ENCODE measurements at places on chromosomes 11 and 22. TPM values are rescaled to one million over a fixed set of nuclear protein-coding genes. Genes with fewer than 3 reads are reported as not detected.

Gene LIF
- 23.1 TPM for total RNA-seq

Gene DEUP1
- total RNA-seq = not detected

Gene GRK2
- 69.3 TPM for total RNA-seq

- DNase-seq = no peak
These were observed 22.4 kb downstream of the DERL3 start for GRCh38 chr22:23816156-23816976.

Gene SAA4
- not detected for total RNA-seq

GRCh38 chr11:81007046-81007445 lies 1566.2 kb upstream of the TENM4 start:
- DNase-seq = no peak

- DNase-seq = no peak
These were observed 431.9 kb downstream of the MIAT start for GRCh38 chr22:27089264-27089663.

Gene OMP
- total RNA-seq = not detected

DNA sequence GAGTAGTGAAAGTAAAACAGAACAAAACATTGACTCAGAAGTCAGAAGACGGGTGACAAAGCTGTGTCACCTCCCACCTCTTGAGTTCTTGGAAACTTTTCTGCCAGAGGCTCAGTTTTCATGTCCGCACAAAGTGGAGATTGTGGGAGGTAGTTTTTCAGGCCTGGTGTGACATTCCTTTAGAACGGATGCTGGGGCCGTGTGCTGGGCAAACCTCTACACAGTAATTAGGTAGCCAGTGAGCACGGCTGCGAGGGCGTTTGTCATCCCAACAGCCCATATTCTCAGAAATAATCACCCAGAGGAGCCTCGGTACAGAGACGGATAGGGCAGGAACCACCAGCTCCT lies 1054.4 kb downstream of the TBC1D22A start:
- DNase-seq = no peak

GRCh38 chr11:94400839-94401772 lies at the start of gene GPR83:
TSS of gene GPR83 (minus strand) at chr11:94401419. CDS start at chr11:94401247, 172 bp downstream.
- no peak for DNase-seq

Gene CRYBB3
- total RNA-seq = not detected

Gene TECTA
- total RNA-seq = 0.32 TPM

GRCh38 chr11:115199481-115200069 lies 304.6 kb downstream of the CADM1 start:
- peak; percentile 26 for DNase-seq

Gene GPR83
- not detected for total RNA-seq

- DNase-seq = no peak
These were observed 4.2 kb upstream of the SYN3 start for GRCh38 chr22:33062361-33062760.

DNA sequence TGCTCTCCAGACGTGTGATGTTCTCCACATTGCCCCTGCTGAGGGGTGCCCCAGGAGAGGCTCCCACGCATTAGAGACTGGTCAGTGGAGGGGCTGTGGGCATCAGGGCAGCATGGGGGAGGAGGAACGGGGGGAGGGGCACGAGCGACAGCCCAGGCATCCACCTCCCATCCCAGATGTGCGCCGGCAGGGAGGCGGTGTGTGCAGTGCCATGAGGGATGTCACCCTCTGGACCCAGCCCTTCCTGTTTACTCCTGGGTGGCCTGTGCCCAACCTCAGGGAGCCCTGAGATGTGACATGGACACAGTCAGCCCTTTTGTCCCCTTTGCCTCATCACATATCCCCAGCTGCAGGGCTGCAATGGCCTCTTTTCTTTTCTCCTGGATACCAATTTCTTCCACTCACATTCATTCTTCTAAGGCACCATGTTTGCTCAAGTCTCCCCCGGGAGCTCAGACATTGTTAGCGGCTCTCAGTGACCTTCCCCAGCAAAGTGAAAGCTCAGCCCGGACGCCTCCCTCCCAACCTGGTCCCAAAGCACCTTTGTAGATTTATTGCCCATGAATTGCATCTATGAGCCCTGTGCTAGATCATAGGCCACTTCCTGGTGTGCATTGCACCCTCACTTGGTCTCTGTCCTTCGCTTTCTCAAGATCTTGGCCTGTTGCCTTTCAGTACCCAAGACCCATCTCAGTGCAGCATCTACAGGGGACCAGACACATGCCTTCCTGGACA lies 150.6 kb downstream of the CEP164 start:
- no peak for DNase-seq

DNA sequence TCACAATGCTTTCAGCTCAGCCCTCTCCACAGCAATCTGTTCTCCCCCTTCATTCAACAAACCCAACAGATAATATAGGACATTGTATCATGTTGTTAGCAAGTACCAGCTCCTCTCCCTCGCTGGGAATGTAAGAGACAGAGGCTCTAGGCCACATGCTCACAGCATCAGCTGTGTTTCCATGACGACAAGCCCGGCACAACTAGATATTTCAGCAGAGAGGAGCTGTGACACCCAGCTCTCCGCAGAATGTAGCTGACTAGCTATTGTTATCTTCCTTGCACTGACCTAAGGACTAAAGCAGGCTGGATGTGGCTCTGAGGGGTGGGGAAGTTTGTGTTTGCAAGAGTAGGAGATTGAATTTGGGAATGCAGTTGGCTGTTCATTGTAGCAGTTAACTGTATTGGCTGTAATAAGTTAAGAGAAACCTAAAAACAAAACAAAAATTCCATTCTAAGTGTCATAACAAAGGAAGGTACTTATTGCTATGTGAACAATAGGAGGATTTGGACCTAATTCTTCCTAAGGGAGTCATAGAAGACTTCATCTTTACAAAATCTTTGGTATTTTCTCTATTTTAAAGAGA lies 28.0 kb upstream of the RRAS2 start:
- peak; percentile 84 for DNase-seq

Gene CCDC157
- total RNA-seq = 2.6 TPM

Gene BEST1
- total RNA-seq = 3.5 TPM

Gene CD3G
- total RNA-seq = not detected

Gene MAPK12
- total RNA-seq = 33.8 TPM

DNA sequence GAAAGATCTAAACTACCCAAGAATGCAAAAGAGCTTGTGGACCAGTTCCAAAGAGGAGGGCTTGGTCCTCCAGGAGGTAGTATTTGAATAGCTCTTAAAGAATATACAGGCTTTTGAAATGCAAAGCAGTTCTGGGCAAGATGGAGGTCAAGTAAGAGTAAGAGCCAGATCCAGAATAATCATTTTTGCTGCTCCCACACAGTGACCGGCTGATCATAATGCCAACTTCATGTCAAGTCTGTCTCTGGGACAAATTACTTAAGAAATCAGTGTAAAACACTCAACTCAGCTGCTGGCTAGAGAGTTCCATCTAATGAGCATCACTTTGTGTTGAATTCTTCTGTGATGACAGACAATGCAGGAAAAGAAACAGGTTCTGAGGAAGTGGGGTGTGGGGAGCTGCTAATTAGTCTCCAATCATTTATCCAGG lies 250.9 kb upstream of the NARS2 start:
- no peak for DNase-seq

- no peak for DNase-seq
These were observed 12.5 kb upstream of the MUC6 start for GRCh38 chr11:1049071-1049405.

Gene CD3E
- not detected for total RNA-seq

DNA sequence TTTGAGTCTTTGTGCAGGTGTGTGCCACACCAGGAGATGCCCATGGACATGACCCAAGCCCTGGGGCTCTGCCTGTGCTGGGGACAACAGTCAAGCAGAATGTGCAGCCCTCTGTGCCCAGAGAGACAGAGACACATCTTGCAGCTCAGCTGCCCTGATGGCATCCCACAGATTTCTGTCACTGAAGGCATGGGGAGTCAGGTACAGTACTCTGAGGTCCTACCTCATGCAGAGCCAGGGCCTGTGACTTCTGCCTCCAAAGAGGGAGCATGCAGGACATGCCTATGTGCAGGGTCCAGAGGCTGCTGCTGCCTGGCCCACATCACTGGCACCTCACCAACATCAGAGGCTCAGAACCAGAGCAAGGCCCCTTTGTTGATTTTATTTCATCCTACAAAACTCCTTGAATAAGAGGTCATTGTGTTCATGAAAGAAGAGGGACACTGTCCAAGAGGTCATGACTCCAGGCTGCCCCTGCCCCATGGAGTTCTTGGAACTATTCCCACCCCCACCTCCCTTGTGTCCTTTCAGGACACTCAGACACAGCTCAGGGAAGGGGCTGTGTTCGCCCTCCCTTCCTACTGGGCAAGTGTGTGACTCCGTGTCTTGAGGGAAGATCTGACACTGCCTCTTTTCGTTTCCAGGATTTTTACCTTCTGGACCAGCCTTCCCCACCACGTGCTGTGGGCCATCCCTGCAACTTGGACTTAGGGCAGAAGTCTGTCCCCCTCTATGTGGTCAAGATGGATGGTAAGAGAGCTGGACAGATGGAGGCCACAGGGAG lies 62.3 kb downstream of the BTG4 start:
- DNase-seq = no peak

GRCh38 chr11:6682936-6683861 lies at the start of gene MRPL17:
TSS of gene MRPL17 (minus strand) at chr11:6683340. CDS start at chr11:6683296, 44 bp downstream.
- peak; percentile 98 for DNase-seq

Gene PLET1
- total RNA-seq = not detected

DNA sequence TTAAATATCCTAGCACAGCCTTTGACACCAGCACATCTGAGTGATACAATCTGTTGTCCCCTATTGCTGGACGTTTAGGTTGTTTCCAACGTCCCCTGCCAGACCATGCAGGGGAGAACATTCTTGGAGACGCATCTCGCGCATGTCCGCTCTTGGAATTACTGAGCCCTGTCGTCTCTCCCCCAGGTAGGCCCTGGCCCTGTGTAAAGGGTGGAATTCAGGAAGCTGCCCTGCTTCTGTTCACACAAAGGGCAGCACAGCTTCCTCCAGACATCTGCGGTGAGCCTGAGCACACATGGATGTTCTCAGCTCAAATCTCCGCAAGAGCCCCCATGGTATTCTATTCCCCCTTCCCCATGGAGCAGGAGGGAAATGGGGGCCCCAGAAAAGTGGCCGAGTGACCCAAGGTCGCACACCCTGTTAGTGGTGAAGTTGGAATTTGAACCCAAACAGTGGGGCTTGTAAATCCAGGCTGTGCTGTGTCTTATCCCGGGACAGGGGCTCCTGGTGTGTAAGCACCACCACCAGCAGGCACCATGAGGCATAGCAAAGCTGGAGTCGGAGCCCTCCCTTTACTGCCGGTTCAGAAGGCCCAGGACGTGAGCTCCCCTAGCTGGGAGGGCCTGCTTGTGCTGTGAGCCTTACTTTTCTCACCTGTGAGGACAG lies 5.0 kb upstream of the FGF19 start:
- no peak for DNase-seq

DNA sequence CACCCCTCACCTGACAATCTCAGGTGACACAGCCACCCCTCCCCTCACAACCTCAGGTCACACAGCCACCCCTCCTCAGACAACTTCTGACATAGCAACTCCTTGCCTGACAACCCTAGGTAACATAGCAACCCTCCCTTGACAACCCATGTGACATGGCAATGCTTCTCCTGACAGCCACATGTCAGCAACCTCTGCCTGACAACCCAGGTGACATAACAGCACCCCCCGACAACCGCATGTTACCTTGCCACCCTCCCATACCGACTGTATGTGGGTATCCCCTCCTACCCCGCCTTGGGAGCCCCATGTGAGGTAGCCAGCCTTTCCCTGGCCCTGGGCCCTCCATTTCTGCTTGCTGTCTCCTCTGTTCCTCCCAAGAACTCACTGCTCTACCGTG lies 77.7 kb upstream of the B3GAT1 start:
- DNase-seq = no peak

DNA sequence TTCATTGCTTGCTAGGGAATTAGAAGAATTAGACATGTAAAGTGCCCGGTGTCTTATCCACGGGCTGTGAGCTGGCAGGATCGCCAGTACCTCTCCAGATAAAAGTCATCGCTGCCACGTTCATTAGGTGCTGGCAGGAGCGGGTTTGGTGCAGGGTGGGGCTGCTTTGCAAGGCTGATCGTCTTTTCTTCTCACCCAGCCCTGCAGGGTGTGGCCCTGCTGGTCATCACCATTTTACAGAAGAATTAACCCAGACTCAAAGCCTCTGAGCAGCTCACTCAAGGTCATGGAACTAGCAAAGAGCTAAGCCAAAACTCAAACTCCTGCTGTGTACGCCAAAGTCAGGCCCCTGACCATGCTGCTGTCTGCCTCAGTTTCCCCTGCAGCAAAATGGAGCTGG lies 6.1 kb upstream of the FGF4 start:
- no peak for DNase-seq

Gene LYVE1
- not detected for total RNA-seq

GRCh38 chr11:3615998-3616397 lies 25.8 kb downstream of the ART5 start:
- peak; percentile 17 for DNase-seq

Gene ARHGAP32
- total RNA-seq = 6.7 TPM

- DNase-seq = no peak
These were observed 9.3 kb downstream of the SLC37A2 start for GRCh38 chr11:125072218-125072960.

DNA sequence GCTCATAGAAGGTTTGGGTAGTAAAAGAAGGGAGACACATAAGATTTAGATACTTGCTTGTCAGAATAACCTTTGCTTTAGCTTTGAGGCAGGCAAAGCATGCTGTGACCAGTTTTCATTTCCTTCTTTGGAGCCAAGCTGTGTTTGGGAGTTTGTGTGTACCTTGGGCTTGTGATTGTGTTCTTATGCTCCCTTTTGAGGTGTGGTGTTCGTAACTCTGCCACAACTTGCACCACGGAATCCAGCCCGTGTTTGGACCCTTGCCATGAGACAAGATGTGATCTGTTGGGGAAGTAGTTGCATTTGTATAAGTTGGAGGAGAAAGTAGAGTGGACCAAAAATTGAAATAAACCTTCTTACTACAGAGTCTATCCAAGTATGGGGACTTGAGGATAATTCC lies 34.0 kb downstream of the BMAL1 start:
- DNase-seq = no peak

Gene CFL1
- total RNA-seq = 1,867 TPM

Gene AIP
- total RNA-seq = 78.2 TPM

DNA sequence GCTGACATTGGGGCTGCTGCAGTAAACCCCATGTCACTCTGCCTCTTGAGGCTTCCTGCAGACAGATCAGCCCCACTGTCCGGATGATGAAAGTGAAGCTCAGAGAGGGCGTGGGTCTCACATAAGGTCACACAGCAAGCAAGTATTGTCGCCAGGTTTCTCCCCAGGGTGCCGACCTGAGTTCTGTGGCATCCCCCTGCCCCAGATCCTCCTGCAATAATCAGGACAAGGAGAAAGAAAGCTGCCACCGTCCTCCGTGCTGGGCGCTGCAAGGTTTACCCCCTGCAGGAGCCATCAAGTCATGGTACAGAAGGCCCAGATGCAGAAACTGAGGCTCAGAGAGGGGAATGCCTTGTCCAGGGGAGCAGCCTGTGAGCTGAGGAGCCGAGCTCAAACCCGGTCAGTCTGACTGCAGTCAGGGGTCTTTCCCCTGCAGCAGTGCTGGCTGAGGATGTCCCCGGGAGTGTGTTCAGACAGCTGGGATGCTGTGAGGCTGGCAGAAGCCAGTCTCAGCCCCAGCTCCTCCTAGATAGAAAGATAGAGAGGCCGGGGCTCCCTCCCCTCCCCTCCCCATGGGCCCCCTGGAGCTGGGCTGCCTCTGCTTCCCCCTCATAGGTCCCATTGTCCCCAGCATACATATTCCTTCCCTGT lies 13.2 kb downstream of the EMID1 start:
- no peak for DNase-seq

Measured in LHCN-M2 (cell line).